IMR-90 (cell line): ENCODE measurements at places on chromosomes 13 and 19. TPM values are rescaled to one million over a fixed set of nuclear protein-coding genes. Genes with fewer than 3 reads are reported as not detected.

- DNase-seq, result no peak
- no peaks in the 10 kb centered on the region for H3K4me1 ChIP-seq
- no peak overlapping the region for H3K27ac ChIP-seq
- H3K27me3 ChIP-seq, result peaks cover 43% of the 10 kb centered on the region
- no peak overlapping the region for H3K4me3 ChIP-seq
- no peaks in the 10 kb centered on the region for H3K36me3 ChIP-seq
These were observed 32.9 kb upstream of the SLC15A1 start for GRCh38 chr13:98785405-98785804.

DNA sequence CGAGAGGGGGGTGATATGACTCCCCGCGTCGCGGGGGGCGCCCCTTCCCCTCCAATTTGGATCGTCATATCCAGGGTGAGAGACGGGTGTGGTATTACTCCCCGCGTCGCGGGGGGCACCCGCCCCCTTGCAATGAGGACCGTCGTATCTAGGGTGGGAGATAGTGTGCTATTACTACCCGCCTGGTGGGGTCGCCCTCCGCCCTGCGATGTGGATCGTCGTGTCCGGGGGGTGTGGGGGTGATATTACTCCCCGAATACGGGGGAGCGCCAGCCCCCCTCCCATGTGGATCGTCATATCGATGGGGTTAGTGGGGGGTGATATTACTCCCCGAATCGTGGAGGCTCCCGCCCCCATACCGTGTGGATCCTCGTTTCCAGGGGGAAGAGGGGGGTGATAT, 29.2 kb upstream of the RGCC start:
- H3K36me3 ChIP-seq, result no peaks in the 10 kb centered on the region
- DNase-seq, result no peak
- H3K4me1 ChIP-seq, result no peaks in the 10 kb centered on the region
- H3K4me3 ChIP-seq, result peak overlapping the region; percentile 21
- H3K27me3 ChIP-seq, result no peaks in the 10 kb centered on the region; the same call in 1 of the 2 replicates
- H3K27ac ChIP-seq, result no peak overlapping the region

DNA sequence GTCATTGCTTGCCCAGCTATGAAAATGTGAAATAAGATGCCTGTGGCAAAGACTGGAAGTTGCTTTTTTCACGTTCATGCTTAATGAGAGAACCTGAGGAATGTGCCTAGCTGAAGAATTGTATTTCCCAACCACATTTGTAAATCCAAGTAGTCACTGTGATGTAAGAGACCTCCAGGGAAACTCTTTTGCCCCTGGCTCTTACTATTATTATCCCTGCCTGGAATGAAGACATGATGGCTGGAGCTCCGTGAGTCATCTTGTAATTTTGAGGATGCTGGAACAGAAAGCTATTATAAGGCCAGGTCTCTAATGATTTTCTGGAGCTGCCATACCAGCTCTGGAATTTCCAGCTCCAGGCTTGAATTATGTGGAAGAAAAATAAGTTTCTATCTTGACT, 894.3 kb downstream of the DIAPH3 start:
- peak; percentile 72 for DNase-seq
- H3K27ac ChIP-seq, result no peak overlapping the region

DNA sequence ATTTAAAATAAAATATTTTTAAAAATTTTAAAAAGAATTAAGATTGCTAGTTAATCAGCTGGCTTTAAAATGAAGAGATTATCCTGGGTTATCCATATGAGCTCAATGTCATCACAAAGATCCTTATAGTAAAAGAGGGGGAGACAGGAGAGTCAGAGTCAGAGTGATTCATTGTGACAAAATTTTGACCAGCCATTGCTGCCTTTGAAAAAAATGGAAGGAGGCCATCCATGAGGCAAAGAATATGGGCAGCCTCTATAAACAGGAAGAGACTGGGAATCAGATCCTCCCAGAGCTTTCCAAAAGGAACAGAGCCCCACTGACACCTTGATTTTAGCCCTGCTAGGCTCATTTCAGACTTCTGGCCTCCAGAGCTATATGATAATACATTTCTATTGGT, 9.3 kb upstream of the RUBCNL start:
- no peaks in the 10 kb centered on the region for H3K4me1 ChIP-seq
- H3K36me3 ChIP-seq, result no peaks in the 10 kb centered on the region
- H3K27me3 ChIP-seq, result no peaks in the 10 kb centered on the region
- H3K4me3 ChIP-seq, result no peak overlapping the region

DNA sequence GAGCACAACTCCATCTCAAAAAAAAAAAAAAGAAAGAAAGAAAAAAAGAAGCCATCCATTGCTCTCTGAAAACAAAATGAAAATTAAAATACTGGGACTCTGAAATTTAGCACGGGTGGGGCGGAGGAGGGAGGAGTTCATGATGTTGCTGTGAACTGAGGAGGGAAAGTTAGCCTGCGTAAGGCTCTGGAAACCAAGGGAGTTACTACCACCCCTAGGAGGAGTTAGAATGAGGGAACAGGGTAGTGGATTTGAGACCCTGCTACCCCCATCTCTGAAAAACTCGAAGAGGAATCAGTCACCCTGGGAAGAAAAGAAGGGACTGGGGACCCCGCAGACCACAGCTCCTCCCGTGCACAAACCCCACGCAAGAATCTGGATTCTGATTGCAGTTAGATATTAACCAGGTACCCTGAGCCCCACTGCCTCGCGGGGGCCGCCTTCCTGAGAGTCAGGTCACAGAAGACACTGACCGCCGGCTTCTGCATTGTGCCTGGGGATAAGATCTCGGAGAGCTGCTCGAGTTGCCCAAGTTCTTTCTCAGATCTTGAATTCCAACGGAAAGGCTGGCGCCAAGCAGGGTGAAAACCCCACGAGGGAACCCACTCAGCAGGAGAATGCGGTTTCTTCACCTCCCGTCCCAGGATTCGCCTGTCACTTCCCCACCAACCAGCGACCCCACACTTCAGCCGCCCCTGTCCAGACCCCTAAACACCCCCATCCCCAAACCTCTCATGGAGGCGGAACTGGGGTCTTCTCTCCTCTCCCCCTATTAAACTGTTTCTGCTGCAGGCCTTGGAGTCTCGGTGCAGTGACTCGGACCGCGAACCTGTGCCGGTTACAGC, 870 bp downstream of the ZNF442 start:
- no peaks in the 10 kb centered on the region for H3K4me1 ChIP-seq
- H3K4me3 ChIP-seq, result peak overlapping the region; percentile 70
- H3K27me3 ChIP-seq, result no peaks in the 10 kb centered on the region
- H3K36me3 ChIP-seq, result no peaks in the 10 kb centered on the region
- DNase-seq, result peak; percentile 22
- peak overlapping the region; percentile 11; the same call in 1 of the 2 replicates for H3K27ac ChIP-seq

DNA sequence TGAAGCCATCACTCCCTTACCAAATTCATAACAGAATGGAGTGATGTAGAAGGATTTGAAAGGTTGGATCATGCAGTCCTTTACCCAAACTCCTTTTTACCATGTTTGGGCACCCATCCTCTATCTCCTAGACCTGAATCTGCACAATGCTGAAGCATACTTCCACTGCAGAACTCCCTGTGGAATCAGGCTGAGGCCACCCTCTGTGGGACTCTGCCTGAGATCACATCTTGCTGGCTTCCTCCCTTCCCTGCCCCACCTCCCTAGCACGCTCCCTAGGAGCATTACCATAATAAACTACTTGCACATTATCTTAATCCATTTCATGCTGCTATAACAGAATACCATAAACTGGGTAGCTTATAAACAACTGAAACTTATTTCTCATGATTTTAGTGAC, 68.4 kb upstream of the VSTM2B start:
- no peaks in the 10 kb centered on the region for H3K4me1 ChIP-seq
- DNase-seq, result no peak
- no peak overlapping the region for H3K4me3 ChIP-seq
- no peaks in the 10 kb centered on the region for H3K36me3 ChIP-seq

DNA sequence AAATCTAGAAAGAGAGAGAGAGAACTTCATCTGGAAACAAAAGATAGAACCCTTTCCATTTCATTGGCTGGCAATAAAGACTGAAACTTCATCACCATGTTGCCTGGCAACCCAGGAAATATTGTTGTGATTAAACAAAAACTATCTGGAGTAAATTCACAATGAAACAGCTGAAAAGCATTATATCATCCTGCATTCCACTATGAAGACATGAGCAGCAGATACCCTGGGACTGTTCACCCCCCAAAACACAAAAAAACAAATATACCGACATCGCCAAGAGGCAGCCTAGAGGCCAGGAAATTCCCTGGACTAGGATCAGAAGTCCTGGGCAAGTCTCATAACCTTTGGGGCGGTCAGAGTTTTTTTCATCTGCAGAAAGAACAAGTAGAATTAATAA, 158.3 kb downstream of the FOXO1 start:
- no peak overlapping the region for H3K4me3 ChIP-seq
- no peak for DNase-seq
- H3K4me1 ChIP-seq, result no peaks in the 10 kb centered on the region

GRCh38 chr13:44868397-44868796, 120.9 kb downstream of the NUFIP1 start:
- H3K4me1 ChIP-seq, result no peaks in the 10 kb centered on the region
- H3K27me3 ChIP-seq, result no peaks in the 10 kb centered on the region
- no peak overlapping the region for H3K4me3 ChIP-seq
- H3K27ac ChIP-seq, result no peak overlapping the region
- no peaks in the 10 kb centered on the region for H3K36me3 ChIP-seq

GRCh38 chr19:13006431-13007281, 11.4 kb downstream of the NFIX start:
- H3K4me3 ChIP-seq, result no peak overlapping the region
- peaks cover 10% of the 10 kb centered on the region; the same call in 1 of the 2 replicates for H3K4me1 ChIP-seq
- H3K36me3 ChIP-seq, result peaks cover 8% of the 10 kb centered on the region

GRCh38 chr13:48492096-48492440, 40.8 kb downstream of the RCBTB2 start:
- H3K4me3 ChIP-seq, result no peak overlapping the region
- no peaks in the 10 kb centered on the region for H3K27me3 ChIP-seq
- no peak for DNase-seq
- H3K36me3 ChIP-seq, result no peaks in the 10 kb centered on the region

DNA sequence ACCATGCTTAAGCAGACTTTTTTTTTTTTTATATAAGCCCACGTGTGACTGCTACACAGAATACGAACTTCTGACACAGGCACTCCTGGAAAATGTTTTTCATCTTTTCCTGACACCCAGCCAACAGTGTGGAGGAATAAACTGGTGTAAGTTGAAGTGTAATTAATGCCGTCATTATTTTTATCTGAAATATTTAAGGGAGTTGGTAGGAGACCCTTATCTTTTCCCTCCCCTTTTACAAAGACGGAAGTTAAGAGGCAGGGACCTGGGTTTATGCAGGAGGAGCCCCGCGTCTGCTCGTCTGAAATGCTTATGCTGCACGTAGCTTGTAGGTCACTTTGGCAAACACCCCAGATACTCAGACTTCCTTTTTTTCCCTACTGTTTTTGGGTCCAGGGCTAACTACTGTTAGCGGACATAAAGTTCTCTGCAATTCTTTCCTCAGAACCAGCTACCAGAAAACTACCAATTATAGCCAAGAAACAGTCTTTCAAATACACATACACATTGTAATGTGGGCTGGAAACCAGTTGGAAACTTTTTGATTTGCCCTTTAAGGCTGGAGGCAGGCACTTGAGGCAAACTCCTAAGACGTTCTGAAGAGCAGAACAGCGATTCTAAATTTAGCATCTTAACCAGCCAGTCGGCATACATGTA, 50.8 kb downstream of the EFNB2 start:
- H3K27ac ChIP-seq, result no peak overlapping the region
- no peak overlapping the region for H3K4me3 ChIP-seq
- no peaks in the 10 kb centered on the region for H3K36me3 ChIP-seq
- no peaks in the 10 kb centered on the region for H3K4me1 ChIP-seq

DNA sequence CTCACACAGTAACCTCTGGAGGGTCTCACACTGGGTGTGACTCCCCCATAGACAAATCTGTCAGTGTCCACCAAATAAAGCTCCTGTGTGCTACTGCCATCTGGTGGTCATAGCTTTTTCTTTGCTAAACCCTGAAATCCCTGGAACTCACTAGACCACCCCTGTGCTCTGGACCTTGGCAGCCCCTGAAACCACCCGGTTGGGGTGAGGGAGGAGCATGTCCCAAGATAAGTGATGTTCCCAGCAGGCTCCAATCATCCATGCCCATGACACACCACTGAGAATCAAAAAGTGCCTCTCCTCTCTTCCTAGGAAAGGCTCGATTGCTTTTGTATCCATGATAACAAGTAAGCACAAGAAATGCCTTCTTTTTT, 6.5 kb upstream of the HSD17B14 start:
- H3K4me1 ChIP-seq, result no peaks in the 10 kb centered on the region
- H3K36me3 ChIP-seq, result peaks cover 22% of the 10 kb centered on the region
- no peak overlapping the region for H3K27ac ChIP-seq
- DNase-seq, result peak; percentile 48

DNA sequence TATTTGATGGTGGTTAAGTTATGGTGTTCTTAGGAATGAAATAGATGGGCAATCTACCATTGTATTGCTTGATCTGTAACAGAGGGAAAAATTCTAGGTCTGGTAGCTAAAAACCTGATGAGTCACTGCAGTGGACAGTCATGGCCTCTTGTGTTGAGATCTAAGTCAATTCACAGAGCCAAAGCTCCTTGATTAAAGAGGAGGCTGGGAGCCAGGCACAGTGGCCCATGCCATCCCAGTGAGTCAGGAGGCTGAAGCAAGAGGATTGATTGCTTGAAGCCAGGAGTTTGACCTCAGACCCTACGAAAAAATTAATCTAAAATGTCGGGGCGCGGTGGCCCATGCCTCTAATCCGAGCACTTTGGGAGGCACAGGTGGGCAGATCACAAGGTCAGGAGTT, 67.1 kb upstream of the KPNA3 start:
- DNase-seq, result peak; percentile 92
- H3K36me3 ChIP-seq, result no peaks in the 10 kb centered on the region
- H3K27me3 ChIP-seq, result no peaks in the 10 kb centered on the region
- peaks cover 6% of the 10 kb centered on the region for H3K4me1 ChIP-seq

DNA sequence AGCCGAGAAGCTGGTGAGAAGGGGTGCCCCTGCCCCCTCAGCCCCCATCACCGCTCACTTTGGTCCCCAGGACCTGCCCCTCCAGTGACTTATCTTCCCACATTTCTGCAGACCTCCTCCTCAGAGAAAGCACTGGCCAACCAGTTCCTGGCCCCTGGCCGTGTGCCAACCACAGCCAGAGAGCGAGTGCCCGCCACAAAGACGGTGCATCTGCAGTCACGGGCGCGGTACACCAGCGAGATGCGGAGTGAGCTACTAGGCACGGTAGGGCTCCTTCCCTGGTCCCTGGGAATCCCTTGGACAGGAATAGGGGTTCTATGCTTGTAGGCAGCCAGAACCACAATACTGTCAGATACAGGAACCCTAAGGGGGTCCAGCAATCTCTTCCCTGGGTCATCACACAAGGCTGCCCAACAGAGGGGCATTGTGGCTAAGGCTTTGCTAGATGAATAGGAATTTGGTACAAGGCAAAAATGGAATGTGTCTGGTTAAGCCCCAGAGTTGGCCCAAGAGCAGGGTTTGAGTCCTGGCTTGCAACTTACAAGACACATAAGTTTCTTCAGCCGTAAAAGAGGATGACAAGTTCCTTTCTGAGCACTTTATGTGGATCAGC, 1.0 kb downstream of the USE1 start:
- H3K36me3 ChIP-seq, result peaks cover 43% of the 10 kb centered on the region
- H3K4me1 ChIP-seq, result peaks cover 14% of the 10 kb centered on the region
- peak overlapping the region; percentile 71; the same call in 1 of the 2 replicates for H3K27ac ChIP-seq
- no peak for DNase-seq
- no peaks in the 10 kb centered on the region for H3K27me3 ChIP-seq
- H3K4me3 ChIP-seq, result 0 out of 2 replicates have a peak overlapping the region, but pooled peaks have one; percentile 65

CD70 gene
- not detected in 2 replicates for total RNA-seq

LIM2 gene
- total RNA-seq, result not detected in 2 replicates

MEIOSIN gene
- total RNA-seq, result not detected in 2 replicates

ZNF441 gene
- 9.7 and 12.2 TPM in 2 replicates for total RNA-seq

CYP2A7 gene
- not detected in 2 replicates for total RNA-seq

IFI30 gene
- total RNA-seq, result 1.1 and 2.3 TPM in 2 replicates

CALR gene
- total RNA-seq, result 3,245 and 3,358 TPM in 2 replicates

CBARP gene
- total RNA-seq, result 0.18 and 0.56 TPM in 2 replicates

PCDH20 gene
- not detected in 2 replicates for total RNA-seq

SERP2 gene
- total RNA-seq, result 0.54 and 0.56 TPM in 2 replicates

RFPL4AL1 gene
- total RNA-seq, result not detected in 2 replicates

CD177 gene
- total RNA-seq, result under 0.01 TPM in 1 of 2 replicates, not detected in the other

PSG1 gene
- 0.90 and 1.1 TPM in 2 replicates for total RNA-seq
